ENCODE measurements at places on chromosomes 5 and 9.

- no peak for DNase-seq
Observed at GRCh38 chr5:95244479-95244878, 40.4 kb downstream of the MCTP1 start.

GRCh38 chr5:1380011-1380817 is 35.3 kb upstream of the CLPTM1L start:
- peak; percentile 38 for DNase-seq

DNA sequence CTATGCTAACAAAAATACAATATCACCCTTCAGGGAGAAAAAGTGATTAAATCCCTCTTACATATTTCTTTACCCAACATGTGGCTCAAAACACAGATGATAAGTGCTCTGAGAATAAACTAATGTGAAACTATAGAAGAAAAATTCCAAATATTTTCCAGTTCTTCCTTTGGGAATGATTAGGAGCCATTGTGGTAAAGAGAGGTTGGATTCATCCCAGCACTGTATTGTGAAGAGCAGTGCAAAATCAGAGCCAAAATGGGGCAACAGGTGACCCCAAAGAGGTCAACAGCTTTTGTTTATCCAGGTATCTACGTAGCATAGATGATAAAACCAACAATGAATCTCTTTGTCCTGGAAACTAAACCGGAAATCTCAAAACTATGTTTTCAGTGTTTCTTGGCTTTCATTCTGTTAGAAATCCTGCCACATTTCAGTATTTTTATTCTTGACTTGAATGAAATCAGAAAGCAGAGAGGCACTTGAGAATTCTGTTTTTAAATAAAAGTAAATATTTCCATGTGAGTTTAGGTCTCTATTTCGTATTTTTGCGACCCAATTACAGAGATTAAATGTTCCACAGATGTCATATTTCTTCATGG is 120.4 kb upstream of the FST start:
- no peak for DNase-seq

GRCh38 chr9:83419961-83420360 is 118.2 kb downstream of the FRMD3 start:
- no peak for DNase-seq

GRCh38 chr9:77562019-77562748 is 85.9 kb downstream of the GNA14 start:
- no peak for DNase-seq

GRCh38 chr5:95794070-95794516 is 28.4 kb downstream of the GLRX start:
- DNase-seq, result no peak

GRCh38 chr5:10964806-10965205 is 203.8 kb upstream of the DAP start:
- no peak for DNase-seq
